ENCODE measurements at places on chromosomes 1 and 21. TPM values are rescaled to one million over a fixed set of nuclear protein-coding genes. Genes with fewer than 3 reads are reported as not detected.

SPTA1 gene
- 0.82 TPM for total RNA-seq

COL8A2 gene
- total RNA-seq, result 0.82 TPM

BEND5 gene
- 18.8 TPM for total RNA-seq

SH2D2A gene
- total RNA-seq, result 0.41 TPM

CD1E gene
- total RNA-seq, result not detected

WNT3A gene
- not detected for total RNA-seq

PYHIN1 gene
- total RNA-seq, result not detected

SZRD1 gene
- total RNA-seq, result 4.1 TPM

KRTAP23-1 gene
- total RNA-seq, result not detected

TAL1 gene
- total RNA-seq, result 1.2 TPM

- no peak for DNase-seq
Measured at GRCh38 chr1:192566657-192567056, 8.9 kb upstream of the RGS1 start.

DNA sequence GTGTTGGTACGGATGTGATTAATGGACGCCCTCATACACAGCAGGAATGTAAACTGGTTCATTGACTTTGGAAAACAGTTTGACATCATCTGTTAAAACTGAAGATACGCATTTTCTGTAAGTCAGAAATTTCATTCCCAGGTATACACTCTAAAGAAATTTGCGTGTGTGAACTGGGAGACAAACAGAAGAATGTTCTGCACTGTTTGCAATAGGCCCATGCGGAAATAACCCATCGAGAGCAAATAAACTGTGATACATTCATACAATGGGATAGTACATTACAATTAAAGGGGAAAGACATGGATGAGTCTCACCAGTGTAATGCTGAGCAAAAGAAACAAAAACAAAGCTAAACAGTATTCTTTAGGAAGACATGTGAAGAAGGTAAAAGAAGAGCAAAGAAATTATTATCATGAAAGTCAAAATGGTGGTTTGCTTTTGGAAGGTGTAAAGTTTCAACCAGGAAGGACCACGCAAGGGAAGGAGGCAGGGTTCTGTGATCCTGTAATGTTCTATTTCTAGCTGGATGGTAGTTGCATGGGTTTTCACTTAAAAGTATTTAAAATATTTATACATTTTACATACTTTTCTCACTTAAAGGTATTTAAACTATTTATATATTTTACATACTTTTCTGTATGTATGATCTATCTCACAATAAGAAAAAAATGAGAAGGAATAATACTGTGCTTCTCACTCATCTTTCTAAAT, 30.3 kb downstream of the INTS7 start:
- DNase-seq, result no peak

DNA sequence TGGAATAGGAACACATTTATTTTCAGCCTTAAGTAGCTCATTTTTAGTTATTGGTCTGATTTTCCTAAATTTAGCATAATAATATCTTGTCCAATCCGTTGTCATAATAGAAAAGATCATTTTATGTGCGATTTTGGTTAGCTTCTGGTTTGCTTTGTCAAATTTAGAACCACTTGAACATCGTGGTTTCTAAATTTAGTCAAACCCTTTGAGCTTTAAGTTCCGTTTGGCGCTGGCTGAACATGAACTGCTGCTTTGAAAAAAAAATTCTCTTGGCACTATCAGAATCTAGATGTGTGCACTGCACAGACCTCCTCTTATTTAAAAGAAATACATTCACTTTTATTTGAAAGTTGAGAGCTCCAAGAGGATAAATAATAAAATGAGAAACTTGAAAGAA, 370.6 kb downstream of the PTPRC start:
- no peak for DNase-seq

DNA sequence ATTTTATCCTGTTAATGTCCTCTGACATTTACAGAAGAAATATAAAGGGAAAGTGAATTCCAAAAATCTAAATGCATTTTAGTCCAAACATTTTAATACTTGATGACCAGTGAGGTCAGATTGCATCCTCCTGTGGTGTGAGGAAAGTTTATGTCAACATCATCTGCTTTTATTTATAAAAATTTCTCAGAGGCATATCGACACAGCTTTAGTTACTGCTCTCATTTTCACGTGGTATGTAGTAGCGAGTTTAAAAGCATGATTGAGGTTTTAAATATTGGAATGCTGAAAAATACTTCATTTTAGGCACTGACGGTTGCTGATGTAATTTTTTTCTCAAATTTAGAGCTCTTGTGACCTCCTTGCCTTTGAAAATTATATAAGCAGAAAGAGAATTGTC, 234.8 kb downstream of the HMCN1 start:
- no peak for DNase-seq

DNA sequence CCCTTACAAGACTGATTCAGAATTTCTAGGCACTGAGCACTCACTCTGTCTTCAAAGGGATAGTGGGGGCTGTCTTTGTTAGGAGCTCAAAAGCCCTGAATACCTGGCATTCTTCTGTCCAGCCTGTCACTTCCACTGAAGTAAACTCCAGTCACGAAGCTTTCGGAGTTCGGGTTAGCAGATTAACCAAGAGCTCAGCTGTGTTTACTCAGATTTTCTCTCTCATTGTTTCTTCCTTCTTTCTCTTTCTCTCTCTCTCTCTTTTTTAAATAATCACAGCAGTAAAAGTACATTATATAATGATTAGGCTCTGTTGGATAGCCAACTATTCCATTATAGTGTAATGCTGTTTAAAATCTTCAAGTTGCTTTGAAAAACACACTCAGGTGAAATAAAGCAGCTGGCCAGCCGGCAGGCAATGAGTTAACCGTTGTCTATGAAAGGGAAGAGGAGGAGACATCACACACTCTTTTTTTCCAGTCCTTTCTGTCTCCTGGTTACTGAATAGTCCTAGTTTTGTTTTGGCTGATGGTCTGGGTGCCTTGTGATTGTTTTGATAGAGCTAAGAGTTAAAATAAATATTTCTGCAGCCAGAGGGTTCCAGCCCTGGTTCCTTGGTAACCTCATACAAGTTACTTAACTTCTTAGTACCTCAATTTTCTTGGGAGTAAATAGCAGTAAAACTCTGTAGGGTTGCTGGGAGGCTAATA, 89.8 kb downstream of the ADSS2 start:
- no peak for DNase-seq

- DNase-seq, result no peak
Measured at GRCh38 chr1:156591181-156591431, 470 bp upstream of the NAXE start.

GRCh38 chr1:229693129-229693900, 67.3 kb downstream of the URB2 start:
- DNase-seq, result no peak

All from frontal cortex (tissue), 4 donors.